DND-41 (cell line): ENCODE measurements at places on chromosomes 7 and 10.

GRCh38 chr7:11747715-11748485, 84.1 kb downstream of the THSD7A start:
- DNase-seq = no peak

GRCh38 chr10:62637249-62638061, 167.1 kb upstream of the ADO start:
- peak; percentile 61 for DNase-seq

DNA sequence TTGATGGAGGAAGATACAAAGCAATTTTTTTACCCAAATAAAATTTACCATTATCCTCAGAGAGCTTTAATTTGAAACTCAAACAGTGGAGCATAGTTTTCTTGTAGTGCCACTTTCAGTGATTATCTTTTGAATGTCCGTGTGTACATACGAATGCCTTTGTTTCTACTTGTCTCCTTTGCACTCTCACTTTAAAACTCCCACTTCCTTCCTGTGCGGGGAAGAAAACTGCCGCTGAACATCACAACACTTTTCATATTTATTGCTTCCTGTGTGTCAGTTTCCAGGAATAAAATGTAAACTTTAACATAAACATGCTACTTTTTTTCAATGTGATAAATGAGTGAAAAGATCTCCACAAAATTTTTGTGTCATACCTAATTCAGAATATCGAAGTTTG, 102.4 kb downstream of the SEMA3A start:
- peak; percentile 76 for DNase-seq

DNA sequence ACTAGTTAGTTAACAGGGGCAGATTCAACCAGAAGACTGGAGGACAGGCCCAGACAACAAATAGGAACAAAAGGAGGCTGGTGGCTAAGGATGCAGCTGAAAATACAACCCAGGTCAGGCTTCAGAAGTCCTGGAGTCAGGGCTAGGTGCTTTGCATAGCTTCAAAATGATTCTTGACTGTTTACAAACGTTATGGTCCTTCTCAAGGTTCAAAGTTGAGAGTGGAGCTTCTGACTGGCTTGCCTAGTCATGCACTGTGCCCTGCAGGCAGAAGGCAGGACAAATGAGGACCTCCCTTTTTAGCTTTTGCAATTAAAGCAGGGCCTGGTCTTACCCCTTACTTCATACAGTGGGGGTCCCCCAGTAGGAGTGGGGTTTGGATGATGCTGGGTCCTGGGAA, 4.4 kb upstream of the CDH23 start:
- DNase-seq = no peak

DNA sequence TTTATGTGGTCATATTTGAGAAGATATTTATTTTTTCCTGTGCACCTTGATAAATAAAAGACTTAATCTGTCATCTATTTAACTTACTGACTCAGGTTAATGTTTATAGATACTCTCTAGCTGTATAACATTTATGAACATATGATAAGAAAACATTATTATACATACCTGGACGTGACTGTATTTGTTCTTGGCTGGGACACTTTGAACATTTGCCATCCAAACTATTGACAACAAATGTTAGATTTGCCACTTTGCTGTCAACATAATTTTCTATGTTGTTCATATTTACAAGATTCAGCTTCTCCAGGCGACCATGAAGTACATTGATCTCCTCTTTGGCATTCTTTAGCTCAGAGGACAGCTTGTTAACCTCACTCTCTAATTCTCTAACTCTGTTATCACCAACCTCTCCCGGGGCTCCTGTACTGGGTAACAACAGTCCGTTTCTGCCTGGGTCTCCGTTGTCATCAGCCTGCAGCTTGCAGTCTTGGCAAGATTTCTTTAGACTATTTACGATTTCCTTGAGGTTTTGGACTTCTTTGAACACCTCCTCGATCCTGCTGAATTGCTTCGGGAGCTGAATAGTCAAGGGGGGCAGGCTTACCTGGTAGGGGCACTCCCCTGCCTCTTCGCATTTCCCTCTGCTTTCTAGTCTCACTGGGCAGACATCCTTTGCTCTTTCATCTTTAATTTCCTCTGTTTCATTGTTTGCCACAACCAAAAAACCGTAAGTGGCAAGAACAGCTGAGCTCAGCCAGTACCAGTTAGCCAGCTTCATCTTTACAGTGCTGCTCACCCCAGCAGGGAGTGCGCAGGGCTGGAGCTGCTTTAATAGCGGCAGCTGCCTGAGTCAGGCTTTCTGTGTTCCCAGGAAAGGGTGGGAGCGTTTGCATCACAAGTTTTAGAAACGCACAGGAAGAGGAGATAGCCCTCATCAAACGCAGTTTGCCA, at the start of gene FGL2:
Gene FGL2 (minus strand): TSS at position 807 of the 954 bp plus-strand sequence. CDS start 26 bp downstream, at position 781.
- peak; percentile 75 for DNase-seq

GRCh38 chr7:137985897-137986251, 16.0 kb downstream of the CREB3L2 start:
- DNase-seq = no peak

DNA sequence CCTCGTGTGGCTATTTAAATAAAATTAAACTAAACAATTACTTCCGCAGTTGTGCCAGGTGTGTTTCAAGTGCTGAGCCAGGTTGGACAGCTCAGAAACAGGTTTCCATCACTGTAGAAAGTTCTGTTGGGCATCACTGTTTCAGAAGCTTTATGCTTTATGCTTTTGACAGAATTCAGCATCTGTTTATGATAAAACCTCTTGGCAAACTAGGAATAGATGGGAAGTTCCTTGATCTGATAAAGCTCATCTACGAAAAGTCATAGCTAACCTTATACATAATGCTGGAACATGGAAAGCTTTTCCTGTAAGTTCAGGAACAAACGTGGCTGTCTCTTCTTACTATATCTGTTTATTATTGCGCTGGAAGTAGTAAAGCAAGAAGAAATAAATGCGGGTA, 143.4 kb downstream of the DOCK1 start:
- no peak for DNase-seq

- DNase-seq = no peak
Observed at GRCh38 chr10:117167789-117168674, 29.3 kb upstream of the KCNK18 start.

DNA sequence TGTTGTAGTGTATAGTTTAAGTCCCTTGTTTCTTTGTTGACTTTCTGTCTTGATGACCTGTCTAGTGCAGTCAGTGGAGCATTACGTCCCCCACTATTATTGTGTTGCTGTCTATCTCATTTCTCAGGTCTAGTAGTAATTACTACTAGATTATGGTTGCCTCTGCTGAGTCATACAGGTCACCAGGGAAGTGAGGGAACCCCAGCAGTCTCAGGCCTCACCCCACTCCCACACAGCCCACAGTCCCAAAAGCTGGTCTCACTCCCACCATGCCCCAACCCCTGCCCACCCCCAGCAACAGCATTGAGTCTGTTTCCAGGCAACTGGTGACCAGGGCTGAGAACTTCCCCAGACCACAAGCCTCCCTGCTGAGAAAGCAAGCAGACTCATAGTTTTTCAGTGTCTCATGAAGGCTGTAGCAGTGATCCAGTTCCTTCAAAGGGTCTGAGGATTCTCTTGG, 88.0 kb downstream of the PLXDC2 start:
- no peak for DNase-seq

DNA sequence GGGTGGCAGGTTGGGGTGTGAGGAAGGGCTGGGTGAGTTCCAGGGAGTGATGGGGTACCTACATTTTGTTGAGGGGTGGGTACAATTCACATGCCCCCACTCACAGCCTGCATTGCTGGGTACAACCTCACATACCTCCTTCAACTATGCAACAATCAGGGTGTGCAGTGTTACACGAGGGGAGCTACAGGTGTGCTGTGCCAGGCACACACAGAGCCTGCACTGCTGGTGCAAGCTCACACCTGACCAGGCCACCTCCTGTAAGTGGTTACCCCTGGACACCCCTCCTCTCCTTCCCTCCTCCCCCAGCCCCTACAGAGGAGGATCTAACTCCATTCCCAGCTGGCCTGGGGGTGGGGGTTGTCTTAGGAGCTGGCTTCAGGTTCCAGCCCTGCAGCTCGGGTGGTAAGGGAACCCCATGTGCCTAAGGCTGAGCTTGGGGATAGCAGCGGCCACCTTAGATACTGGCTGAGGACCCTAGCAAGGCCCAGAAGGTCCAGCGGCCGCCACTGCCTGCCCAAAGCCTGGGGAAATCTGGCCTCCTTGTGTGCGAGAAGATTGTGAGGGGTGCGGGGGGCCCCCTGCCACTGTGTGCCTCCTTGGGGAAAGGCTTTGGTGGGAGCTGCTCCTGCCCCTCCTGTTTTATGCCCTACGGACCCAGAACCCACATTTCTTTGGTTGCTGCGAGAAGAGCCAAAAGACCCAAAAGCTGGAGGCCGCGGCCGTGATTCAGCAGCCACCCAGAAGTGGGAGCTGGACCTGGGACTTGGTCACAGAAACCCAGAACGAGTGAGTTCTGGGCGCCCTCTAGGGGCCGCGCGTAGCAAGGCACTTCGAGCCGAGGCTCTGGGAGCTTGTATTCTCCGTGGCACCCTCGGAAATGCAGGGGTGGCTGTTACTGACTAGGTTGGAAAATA, 10.8 kb downstream of the TLX1 start:
- peak; percentile 78 for DNase-seq

GRCh38 chr10:48996-49395, at the start of gene TUBB8:
Gene TUBB8 (minus strand): TSS chr10:49296. CDS start chr10:49238, 58 bp downstream.
- DNase-seq = no peak

DNA sequence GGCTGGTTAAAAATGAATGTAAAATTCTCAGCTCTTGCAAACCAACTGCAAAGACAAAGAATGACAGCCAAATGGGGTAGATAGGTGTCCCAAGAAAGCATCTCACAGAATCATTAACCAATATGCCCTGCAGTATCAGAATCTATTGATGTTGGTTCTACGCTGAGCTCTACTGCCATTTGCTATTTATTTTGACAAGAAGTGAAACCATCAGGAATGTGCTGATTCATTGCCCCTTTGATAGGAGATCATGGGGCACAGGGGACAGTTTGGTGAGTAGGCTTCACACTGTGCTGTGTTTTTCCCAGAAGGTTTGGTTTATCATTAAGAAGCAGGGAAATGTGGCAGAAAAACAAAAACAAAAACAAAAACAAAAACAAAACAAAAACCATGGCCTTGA, 19.4 kb upstream of the CDC14C start:
- DNase-seq = no peak

DNA sequence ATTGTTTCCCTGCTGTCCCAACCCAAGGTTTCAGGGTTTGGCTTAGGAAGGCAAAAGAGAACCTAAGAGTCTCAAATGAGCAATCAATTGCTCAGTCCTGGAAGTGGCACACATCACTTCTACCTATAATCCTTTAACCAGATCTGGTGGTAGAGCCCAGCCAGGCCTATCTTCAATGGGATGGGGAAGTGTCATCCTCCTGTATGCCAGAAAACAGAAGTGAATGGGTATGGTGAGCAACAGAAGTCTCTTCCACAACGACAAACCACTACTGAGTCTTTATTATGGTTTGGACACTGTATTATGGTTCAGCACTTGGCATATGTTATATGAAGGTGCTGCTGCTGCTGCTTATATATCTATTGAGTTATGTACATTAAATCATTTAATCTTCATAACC, 3.0 kb upstream of the AKR1B1 start:
- no peak for DNase-seq

DNA sequence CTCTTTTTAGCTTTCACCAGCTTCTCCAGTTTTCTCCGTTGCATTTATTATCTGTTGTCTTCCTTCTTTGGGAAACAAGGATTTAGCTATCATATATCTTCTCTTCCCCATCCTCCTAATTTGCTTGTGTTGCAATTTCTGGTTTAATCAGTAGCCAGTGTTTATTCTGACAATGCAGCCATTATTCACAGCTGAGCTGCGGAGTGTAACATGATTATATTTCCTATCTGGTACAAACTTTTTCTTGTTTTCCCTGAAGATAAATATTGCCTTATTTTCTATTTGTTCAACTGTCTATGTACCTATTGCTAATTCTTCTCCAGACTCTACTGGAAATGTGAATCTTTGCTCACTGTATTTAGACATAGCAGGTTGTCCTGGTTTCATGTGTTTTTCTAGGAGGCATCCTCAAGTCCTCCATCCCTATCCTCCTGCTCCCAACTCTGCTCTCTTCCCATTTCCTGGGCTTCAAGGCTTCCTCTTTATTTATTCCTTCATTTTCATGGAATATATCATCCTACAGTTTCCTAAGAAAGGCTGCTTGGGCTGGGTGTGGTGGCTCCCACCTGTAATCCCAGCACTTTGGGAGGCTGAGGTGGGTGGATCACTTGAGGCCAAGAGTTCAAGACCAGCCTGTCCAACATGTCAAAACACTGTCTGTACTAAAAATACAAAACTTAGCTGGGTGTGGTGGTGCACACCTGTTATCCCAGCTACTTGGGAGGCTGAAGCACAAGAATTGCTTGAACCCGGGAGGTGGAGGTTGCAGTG, 72.4 kb upstream of the KDM7A start:
- no peak for DNase-seq

DNA sequence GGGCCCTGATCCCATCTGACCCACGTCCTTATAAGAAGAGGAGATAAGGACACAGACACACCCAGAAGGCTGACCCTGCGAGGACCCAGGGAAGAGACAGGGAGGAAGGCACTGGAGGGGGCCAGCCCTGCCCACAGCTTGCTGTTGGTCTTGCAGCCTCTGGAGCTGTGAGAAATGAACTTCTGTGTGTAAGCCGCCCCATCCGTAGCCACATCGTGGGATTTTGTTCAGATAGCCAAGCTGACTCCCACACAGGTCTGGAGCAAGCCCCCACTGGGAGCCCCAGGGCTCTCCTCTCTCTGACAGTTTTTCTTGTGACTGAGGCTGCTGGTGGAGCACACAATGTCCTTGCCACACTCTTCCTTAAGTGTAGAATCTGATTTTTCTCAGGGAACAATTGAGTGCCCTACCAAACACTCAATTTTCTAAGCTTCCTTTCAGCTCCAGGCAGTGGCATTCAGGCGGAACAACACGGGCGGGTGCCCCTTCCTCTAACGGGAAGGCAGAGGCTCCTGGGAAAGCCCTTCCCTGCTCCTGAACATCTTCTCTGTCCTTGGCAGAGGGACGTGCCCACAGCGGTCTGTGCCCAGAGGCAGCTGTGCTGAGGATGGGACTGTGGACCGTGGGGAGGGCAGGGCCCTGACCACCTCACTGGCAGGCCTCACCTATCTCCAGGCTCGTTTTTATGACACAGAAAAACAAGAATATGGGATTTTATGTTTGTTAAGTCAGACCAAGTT, 160.6 kb upstream of the SHH start:
- DNase-seq = no peak

DNA sequence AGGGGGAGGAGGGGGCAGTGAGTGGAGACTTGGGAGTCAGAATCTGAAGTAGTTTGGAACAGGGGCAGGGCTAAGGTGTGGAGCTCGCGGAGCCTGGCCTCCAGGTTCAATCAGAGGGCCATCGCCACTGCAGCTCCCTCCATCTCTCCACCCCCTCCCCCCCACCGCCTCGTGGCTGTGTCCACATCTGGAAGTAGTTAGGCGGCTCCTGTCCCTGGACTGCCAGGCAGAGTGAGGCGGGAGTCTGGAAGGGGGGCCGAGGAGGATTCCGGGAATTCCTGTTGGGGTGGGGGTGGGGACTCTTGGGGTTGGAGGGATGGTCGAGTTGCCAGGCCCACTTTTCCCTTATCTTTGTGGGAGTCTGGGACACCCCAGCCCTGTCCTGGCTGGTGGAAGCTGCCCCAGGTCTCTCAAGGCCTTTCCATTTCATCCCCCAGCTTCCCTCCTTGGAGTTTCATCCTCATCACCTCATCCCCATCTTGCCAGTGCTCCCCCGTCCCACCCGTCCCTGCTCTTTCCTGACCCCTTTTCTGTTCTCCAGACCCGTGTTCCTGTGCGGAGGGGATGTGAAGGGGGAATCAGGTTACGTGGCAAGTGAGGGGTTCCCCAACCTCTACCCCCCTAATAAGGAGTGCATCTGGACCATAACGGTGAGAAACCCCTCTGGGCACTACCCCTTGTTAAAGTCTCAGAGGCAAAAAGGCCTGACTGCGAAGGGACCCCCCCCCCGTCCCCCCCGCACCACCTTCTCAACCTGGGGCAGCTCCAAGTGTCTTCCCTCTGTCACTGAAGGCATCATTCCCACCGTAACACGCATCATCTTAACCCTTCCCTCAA, 944 bp downstream of the PCOLCE start:
- DNase-seq = no peak
